ENCODE measurements at places on chromosomes 2 and 18.

DNA sequence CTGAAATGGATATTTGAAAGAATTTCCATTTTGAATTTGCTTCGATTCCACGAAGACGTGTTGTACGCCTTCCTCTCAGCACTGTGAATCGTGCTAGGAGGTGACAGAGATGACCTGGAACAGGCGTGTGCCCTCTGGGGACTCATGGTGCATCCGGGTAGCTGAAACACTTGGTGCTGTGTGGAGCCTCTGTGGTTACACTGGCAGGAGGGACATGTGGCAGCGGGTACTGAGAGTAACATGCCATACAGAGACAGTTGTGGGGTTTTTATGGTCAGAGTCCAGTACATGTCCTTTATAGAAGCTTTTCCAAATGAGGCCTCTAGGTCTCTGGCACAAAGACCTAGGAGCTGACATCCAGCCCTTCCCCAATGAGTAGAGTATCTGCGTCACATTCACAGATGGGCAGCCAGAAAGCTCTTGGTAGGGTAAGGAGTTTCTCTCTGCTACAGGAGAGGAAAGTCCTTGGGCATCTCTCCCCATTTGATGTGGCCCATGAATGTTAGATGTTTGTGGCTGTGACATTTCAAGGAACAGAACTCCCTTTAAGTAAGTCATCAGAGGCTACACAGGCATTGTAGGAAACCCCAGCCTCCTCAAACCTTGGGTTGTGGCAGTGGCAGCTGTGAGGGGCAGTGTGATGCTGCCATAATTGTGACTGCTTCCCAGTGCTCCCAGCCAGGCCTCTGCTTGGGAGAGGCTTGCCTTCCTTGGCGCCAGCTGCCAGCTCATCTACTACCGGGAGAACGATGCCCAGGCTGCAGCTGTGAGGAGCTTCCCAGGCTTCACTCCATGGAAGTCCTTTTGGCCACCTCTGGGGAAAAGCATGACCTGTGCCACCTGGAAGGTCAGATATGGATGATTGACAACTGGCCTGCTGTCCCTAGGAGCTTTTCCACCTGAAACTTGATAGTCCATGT is 80.6 kb downstream of the ACOXL start:
- no peak for DNase-seq

DNA sequence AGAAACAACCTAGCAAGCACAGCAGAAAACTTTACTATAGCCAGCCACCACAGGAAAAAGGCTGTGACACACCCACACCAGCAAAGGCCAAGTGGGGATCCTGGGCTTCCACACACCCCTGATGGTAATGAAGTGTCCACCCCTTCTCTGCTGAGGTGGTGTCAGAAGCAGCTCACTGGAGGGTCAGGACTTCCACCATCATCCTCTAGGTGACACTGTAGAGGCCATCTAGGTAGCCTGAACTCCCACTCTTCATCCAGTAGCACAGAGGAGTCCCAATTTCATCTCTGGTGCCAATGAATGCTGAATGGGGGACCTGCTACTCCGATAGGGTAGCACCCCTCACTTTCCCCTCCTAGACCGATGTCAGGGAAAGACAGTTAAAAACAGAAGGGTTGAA is 1544.4 kb downstream of the LRP1B start:
- no peak for DNase-seq

- DNase-seq, result no peak
These were observed 550.1 kb downstream of the SPAG16 start for GRCh38 chr2:213834331-213834730.

GRCh38 chr2:233247744-233248143 is 3.7 kb upstream of the ATG16L1 start:
- no peak for DNase-seq

GRCh38 chr2:39778233-39778632 is 825 bp downstream of the THUMPD2 start:
- no peak for DNase-seq

DNA sequence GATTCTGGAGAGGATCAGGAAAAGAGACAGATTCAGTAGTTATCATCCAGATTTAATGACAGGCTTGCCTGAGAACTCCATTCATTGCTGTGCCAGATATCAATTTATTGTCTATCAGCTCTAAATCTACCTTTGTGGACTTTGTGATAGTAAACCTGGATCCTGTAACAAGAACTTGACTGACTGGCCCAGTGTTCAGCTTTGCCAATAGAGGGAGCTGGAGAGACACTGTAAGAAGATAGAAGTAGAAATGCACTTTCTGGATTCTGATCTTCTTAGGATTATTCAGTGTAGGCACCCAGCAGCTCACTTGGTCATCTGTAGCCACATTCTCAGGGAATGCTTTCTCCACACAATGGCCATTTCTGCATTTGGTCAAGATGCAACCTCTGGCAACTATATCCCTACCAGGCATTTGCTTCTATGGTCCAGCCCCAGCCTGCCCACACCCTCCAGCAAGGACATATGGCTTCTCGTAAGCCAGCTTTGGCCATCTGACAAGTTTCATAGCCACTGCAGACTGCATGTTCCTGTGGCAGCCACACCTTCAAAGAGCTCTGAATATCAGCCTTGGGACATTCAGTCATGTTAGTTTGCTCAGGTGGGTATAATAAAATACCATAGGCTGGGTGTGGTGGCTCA is 6.1 kb upstream of the SERPINB8 start:
- no peak for DNase-seq

DNA sequence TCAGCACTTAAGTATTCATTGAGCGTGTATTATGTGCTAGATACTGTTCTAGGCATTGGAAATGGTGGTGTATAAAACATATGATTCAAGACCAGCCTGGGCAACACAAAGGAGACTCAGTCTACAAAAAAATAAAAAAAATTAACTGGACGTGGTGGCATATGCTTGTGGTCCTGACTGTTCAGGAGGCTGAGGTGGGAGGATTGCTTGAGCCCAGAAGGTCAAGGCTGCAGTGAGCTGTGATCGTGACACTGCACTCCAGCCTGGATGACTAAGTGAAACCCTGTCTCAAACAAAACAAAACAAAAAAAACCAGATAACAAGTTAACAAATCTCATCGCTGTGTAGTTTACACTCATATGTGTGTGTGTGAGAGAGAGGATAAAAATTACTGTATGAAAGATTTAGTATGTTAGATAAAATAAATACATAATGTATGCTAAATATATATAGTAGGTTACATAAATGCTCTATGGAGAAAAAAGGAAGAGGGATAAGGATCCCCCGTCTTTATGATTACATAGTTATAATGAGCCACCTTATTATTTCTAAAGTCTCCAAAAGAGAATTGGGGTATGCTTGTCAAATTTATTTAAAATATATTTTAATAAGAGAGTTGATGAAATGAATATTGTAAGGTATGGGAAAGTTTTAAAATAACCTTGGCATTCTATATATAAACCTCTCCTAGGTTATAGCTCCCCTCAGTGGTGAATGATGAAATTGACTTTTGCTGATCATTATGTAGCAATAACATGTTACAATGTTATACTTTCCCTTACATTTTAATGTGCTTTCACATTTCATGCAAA is 69.2 kb downstream of the EHBP1 start:
- peak; percentile 58 for DNase-seq

DNA sequence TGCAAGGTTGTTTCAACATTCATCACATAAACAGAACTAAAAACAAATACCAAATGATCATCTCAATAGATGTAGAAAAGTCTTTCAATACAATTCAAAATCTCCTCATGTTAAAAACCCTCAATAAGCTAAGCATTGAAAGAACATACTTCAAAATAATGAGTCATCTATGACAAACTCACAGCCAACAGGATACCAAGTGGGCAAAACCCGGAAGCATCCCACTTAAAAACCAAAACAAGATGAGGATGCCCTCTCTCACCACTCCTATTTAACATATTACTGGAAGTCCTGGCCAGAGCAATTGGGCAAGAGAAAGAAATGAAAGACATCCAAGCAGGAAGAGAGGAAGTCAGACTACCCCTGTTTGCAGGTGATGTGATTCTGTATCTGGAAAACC is 992.2 kb upstream of the PIK3C3 start:
- DNase-seq, result no peak

DNA sequence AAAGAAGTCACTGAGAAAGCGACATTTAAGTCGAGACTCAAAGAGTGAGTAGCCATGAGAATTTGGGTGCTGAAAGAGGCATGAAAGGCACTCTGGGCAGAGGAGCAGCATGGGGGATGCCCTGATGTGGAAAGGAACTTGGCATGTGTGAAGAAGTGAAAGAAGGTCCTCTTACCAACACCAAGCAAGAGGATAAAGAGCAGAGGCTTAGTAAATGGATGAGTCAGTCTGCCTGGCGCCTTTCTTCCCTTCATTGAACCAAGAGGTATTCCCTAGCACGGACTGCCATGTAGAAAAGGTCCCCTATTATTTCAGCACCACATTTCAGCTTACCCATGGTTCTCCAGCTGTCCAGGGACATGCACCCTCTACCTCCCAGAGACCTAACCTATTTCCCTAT is 221.1 kb upstream of the NRP2 start:
- no peak for DNase-seq

- DNase-seq, result no peak
These were observed 253.6 kb downstream of the SOX11 start for GRCh38 chr2:5945742-5946141.

GRCh38 chr2:111168528-111169239 is 48.0 kb downstream of the BCL2L11 start:
- no peak for DNase-seq

- DNase-seq, result peak; percentile 86
These were observed at the start of gene ASIC4 for GRCh38 chr2:219514196-219514761. TSS of gene ASIC4 (plus strand) at chr2:219514482. CDS start at chr2:219514725, 243 bp downstream.

- DNase-seq, result no peak
These were observed 82.6 kb downstream of the TPO start for GRCh38 chr2:1495676-1496358.

DNA sequence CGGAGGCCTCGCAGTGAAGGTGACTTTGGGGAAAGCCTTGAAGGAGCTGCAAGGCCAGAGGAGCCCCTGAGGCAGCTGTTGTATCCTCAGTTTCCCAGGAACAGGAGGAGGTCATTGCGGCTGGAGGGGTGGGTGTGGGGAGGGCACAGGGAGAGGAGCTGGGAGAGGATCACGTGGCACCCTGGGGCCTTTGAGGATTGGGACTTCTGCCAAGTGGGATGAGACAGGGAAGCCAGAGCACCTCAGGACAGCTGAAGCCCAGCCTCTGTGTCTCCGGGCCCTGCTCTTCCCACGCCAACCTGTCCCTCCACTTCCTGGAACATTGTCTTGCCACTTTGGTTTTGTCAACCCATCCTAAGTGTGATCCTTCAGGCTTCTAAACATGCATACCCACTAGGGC is 19.4 kb upstream of the RRM2 start:
- no peak for DNase-seq

DNA sequence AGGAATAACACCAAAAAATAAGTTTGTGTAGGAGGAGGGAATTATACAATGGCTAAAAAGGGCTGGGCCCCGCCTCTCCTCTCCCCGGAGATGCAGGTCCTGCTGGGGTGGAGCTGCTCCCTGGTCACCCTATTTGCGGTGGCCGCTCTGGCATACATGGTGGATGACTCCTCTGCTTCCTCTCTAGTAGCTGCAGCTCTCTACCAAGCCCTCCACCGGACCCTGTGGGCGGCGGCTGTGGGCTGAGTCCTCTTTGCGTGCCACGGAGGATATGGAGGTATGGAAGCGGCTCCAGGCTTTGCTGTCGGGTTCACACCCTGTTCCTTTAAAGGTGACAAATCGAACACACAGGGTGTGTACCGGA is 77.1 kb upstream of the SEC11C start:
- DNase-seq, result no peak

DNA sequence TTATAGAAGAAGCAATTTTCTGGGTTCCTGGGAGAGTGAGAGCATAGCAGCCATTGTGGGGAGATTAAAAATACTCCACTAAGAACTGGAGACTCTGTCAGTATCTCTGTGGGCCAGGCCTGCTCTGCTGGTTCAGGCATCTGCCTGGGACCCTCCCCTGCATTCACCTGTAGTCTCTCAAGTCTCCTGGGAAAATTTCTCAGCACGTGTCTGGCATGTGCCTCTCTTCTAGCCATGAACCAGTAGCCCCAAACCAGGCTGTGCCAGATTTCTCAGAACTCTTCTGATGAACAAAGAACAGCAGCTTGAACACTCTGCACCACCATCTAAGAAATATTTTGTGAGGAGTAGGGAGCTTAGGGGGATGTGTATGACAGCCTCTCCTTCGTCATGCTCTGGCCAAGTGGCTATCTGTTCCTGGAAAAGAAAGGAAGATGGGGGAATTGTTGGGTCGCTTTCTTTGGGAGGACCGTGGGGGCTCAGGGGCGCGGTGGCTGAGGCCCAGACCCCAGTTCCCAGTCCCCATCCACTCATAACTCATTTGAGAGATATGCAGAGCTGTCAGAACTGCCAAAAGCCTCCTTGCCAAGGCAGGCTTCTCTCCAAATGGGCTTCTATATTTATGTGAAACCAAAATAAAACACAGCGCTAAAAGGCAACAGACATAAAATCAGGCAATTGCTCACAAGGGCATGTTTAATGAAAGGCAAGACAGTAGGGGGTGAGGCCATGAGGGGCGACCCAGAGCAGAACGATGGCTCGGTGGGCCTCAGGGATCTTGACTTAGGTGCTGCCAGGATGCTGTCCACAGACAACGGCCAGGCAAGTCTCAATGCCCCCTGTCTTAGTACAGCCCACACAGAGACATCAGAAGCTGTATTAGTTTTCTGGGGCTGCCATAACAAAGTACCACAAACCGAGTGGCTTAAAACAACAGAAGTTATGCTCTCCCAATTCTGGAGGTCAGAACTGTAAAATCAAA is 114.7 kb upstream of the TNP1 start:
- DNase-seq, result peak; percentile 90

- no peak for DNase-seq
These were observed 34.8 kb upstream of the RND3 start for GRCh38 chr2:150522269-150522668.

DNA sequence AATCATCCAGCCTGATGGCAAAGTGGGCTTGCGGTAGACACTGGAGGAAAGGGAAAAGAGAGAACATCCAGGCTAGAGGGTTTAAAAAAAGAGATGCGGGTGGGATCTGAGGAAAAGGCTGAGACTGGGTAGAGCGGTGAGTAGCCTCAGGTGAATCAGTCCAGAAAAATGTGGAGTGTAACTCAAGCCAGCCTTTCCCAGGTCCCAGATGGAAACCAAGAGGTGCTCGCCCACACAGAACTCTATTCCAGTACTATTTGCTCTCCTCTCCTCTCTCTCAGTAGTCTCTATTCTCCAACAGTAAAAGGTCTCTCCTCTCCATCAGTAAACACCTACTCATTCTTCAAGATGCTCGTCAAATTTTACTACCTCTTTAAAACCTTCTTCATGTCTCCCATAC is 38.3 kb upstream of the NRP2 start:
- no peak for DNase-seq

DNA sequence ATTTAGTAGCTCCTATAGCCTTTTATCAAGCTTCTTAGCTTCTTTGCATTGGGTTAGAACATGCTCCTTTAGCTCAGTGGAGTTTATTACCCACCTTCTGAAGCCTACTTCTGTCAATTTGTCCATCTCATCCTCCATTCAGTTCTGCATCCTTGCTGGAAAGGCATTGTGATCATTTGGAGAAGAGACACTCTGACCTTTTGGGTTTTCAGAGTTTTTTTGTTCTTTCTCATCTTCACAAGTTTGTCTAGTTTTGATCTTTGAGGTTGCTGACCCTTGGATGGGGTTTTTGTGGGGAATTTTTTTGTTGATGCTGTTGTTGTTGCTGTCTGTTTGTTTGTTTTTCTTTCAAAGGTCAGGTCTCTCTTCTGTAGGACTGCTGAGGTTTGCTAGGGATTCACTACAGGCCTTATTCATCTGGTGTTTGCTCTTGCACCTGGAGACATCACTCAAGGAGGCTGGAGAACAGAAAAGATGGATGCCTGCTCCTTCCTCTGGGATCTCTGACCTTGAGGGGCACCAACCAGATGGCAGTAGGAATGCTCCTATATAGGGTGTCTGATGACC is 13.9 kb upstream of the TANK start:
- DNase-seq, result no peak

Data from brain (organoid and tissue), 16 donors.